ENCODE measurements at places on chromosomes 4 and X.

DNA sequence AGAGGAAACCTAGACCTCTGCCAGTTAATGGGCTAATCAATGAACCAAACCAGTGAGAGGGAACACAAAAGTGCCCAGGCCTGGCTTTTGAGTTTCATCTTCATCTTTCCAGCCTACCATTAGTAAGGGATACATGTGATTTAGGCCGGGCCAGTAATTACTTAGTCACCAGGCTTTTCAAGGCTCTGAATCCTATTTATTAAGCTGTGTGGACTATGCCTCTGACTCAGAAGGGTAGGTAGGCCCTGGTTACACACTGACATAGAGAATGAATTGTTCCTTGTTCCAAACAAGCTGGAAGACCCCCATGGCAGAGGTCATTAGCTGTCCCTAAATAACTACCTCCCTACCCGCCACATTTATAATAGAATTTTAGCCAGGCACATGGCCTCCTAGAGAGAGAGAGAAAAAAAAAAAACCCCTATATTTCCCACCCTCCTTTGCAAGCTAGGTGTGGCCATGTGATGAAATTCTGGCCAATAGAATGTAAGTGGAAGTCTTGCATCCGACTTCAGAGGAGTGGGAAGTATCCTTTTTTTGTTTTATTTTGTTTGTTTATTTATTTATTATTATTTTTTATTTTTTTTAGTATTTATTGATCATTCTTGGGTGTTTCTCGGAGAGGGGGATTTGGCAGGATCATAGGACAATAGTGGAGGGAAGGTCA lies 112.3 kb upstream of the BCOR start:
- no peak for DNase-seq

GRCh38 chrX:24480400-24480865 lies 15.3 kb downstream of the PDK3 start:
- no peak for DNase-seq

DNA sequence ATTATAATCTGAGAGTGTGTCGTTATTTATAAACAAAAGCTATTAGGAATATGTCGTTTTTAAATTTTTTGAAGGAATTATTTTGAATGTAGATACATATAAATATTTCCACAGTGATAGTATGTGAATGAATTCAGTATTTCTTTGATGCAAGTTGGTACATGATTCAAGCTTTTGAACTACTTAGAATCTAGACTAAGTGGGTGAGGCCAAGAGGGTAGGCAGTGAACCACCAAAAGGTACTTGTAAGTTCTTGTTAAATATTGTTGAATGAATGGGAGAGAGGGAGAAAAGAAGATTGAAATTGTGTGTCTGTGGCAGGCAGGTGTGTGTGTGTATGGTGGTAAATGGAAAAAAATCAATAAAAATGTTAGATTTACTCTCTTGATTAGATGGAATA lies 69.6 kb downstream of the ARFIP1 start:
- DNase-seq: no peak

DNA sequence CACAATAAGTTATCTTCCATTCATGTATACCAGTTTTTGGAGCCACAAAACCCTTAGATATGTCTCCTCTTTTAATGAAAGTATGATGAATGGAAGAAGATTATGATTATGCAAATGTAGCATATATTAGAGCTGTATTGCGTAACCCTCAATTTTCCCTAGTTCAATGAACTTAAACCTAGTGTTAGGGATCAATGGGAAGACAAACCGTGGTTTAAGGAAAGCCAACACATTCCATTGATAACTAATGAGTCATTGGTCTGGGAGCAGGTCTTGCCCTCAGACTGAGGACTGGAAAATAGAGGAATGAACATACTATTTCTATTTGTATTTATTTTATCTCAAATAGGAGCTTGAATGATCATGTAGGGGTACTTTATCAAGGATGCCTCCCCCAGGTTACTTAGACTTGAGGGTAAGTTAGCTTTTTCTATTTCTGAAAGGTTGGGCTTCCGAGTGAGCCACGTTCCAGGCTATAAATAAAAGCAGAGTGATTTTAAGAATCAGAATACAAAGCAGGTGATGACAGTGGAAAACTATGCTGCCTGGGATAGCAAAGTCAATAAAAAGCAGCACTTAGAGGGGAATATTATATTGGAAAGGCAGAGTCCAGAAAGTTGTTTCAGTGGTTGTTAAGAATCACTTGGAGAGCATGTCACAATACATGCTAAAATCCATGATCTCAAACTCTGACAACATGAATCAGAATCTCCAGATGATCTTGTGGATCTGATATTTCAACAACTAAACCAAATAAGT lies 356.0 kb downstream of the ADAM29 start:
- DNase-seq: no peak

DNA sequence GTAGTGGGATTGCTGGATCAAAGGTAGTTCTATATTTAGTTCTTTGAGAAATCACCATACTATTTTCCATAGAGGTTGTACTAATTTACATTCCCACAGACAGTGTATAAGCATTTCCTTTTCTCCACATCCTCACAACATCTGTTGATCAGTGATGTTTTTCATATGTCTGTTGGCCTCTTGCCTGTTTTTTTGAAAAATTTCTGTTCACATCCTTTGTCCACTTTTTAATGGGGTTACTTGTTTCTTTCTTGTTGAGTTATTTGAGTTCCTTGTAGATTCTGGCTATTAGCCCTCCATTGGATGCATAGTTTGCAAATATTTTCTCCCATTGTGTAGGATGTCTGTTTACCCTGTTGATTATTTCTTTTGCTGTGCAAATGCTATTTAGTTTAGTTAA lies 72.6 kb downstream of the STOX2 start:
- no peak for DNase-seq

- DNase-seq: no peak
These were observed 75.2 kb downstream of the COQ2 start for GRCh38 chr4:83209419-83209818.

DNA sequence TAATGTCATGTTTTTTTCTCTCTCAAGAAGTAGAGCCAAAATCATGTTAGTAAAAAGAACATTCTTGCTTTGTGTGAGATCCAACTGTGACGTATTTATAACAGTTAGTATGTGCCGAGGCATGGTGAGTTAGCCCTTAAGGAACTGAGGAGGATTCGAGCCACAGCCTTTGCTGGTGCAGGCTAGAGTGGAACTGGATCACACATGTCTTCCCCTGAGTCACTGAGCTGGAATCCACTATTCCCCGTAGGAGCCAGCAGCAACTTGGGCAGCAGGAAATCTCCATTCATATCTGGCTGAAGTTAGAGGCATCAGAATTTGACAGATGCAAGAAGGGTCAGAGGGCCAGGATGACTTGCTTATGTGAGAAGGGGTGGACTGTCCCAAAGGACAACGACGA lies 144.6 kb upstream of the KIT start:
- DNase-seq: no peak

DNA sequence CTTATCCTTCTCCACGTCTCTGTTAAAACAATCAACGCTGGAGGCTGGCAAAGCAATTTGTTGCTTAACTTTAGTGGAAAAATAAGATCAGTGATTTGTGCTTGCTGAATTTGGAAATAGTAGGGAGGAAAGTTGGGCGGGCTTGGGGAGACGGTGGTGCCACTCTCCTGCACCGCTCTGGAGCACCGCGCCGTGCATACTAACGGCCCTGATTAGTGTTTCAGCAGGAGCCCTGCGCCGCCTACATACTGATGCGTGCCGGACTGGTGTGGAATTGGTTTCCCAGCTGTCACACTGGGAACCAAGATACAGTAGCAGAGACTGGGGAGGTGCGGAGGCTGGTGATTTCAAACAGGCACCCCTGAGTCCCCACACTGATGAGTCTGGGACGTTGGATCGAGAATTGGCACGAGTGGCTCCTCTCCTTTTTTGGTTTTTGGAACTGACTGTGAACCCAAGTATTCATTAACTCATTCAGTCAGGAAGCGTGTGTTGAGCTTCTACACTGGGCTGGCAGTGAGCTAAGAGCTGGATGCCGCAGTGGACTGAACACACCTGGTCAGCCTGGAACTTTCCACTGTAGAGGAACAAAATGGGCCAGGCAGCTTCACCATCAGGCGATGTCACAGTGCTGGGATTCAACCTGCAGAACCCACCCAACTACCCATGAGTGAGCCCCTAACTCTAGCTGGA lies 29.0 kb upstream of the PSAPL1 start:
- DNase-seq: no peak

DNA sequence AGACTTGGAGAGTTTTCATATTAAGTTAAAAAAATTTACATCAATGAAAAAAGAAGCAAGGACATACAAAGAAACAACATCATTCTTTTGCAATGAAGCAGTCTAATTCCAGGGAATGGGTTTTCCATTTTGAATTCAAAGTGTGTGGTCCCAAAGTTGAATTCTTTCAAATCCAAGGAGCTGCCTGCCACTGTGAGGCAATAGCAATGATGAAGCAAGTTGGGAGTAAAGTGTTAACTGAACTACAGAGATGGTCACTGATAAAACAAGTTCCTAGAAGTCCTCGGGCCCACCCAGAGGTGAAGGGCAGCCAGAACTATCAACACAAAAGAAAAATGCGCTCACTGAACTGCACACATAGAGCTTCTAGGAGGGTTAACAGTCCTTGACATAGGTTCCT lies 115.9 kb downstream of the RAB28 start:
- DNase-seq: no peak

GRCh38 chrX:8374041-8374825 lies 90.4 kb upstream of the VCX3B start:
- no peak for DNase-seq

GRCh38 chrX:38055170-38055847 lies 49.0 kb downstream of the SYTL5 start:
- DNase-seq: no peak

DNA sequence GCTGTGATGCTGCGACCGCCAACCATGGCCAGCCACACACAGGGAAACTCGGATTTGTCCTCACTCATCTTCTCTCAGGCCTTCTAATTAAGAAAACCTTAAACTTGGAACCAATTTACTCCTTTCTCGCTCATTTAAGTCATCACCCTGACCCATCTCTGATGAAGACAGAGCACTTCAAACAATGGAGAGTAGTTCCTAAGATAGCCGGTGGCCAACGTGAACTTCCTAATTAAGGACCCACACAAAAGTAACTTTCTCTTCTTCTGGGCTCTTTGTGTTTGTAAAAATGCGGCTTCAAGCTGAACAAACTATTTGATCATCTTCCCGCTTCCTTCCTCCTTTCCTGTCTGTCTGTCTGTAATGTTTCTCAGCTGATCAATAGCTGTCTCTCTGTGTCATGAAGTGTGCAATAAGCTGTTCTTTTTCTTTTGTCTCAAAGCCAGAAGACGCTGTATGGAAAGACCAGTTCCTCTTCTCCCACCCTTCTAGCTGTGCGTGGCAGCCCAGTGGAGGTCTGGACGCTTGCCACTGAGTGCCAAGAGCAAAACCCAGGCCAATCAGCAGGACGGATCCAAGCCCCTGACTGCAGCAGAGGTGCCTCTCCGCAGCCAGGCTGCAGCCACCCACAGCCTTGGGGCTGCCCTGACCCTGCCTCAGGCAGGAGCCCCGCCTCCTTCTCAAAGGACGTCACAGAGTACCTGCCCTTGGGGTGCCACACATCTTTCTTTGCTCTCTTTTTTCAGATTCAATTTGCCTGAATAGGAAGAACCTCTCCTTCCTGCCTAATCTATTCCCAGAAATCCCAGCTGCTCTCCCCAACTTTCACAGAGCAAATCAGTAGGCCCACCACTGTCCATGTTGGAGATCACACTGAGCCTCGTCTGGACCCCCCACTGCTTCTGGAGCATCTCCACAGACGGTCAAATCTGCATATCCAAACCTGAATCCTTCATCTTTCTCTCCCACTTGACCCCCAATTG lies 59.3 kb downstream of the MAML3 start:
- DNase-seq: no peak

GRCh38 chr4:145823743-145824142 lies 114.9 kb downstream of the ZNF827 start:
- DNase-seq: no peak

GRCh38 chr4:151169223-151169622 lies 69.8 kb downstream of the RPS3A start:
- no peak for DNase-seq

DNA sequence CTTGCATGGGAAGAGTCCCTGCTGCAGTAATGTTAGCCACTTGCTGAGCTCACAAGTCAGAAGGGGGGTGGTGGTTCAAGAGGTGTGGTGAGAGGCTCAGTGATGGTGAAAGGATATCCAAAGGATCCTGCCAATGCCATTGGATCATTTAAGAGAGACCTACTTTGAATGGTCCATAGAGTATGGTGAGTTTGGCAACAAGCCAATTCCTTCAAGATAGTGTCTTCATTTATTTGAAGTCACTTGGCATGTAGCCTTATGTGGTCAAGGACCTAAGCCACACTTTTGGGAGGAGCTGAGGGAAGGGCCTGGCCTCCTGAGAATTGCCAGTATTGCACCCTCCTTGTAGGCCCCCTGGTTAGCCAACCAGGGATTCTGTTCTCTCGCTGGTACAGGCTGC lies 87.9 kb downstream of the TSPAN7 start:
- no peak for DNase-seq

- DNase-seq: no peak
These were observed 48.8 kb downstream of the SEPTIN11 start for GRCh38 chr4:76998251-76998901.

DNA sequence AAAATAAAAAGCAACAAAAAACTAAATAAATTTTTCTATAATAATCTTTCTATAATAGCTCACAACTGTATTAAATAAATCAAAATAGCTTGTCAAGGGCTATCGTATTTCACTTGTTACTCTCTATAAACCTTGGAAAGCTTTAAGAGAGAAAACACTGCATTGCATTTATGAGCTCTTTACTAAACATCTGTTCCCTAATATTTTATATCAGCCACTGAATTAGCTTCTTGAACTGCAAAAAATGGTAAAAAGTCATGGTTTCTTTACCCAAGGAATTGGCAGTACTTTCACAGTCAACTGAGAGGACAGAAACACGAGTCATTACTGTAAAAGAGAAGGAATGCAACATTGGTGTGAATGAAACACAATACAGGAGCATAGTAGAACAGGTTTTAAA lies 671.2 kb downstream of the PCDH18 start:
- DNase-seq: no peak

DNA sequence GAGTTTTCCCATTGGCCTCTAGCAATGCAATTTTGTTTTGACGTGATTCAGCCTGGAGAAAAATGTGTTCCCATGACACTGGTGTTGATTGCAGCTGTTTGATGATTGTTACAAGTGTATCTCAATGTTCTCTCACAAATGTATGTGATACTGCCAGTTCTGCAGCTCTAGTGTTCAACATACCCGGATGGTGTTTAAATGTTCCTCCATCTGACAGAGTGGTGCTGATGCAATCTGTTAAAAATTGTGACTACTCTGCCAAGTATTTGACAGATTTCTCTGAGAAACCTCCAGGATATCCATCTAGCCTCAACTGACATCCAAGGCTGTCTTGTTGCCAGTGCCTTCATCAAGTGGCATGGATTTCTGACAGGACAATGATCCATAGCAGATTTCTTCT lies 657.2 kb upstream of the DIAPH2 start:
- no peak for DNase-seq

Data from DMS153 (cell line).